ENCODE measurements at places on chromosomes 3 and 15.

DNA sequence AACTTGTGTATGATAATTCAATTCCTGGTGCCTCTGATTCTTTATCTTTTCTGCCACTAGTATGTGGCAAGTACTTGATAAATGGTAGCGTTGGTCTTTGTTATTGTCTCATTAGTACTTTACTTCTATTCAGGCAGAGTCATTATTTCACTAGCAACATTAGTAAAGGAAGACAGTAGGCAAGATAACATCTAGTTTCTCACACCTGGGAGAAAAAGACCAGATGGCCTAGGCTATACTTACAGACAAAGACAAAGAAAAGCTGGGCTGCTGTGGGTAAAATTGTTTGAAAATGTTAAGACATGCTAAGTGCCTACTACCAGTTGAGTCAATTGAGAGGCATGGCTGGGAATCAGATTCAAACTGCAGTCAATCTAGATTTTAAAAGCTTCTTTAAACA lies 198.7 kb upstream of the CMC1 start:
- no peak for DNase-seq

DNA sequence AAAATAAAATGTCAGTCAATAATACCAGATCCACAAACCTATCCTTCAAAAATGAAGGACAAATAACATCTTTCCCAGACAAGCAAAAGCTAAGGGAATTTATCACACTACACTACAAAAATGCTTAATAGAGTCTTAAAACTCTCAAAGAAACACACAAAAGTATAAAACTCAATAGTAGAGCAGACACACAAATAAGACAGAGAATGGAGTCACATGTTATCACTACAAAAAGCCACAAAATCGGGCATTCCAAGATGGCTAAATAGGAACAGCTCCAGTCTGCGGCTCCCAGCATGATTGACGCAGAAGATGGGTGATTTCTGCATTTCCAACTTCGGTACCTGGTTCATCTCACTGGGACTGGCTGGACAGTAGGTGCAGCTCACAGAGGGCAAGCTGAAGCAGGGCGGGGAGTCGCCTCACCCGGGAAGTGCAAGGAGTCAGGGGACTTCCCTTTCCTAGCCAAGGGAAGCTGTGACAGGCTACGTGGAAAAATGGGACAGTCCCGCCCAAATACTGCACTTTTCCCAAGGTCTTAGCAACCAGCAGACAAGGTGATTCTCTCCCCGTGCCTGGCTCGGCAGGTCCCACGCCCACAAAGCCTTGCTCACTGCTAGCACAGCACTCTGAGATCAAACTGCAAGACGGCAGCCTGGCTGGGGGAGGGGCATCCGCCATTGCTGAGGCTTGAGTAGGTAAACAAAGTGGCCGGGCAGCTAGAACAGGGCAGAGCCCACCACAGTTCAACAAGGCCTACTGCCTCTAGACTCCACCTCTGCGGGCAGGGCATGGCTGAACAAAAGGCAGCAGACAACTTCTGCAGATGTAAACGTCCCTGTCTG lies 46.3 kb downstream of the SENP7 start:
- no peak for DNase-seq

DNA sequence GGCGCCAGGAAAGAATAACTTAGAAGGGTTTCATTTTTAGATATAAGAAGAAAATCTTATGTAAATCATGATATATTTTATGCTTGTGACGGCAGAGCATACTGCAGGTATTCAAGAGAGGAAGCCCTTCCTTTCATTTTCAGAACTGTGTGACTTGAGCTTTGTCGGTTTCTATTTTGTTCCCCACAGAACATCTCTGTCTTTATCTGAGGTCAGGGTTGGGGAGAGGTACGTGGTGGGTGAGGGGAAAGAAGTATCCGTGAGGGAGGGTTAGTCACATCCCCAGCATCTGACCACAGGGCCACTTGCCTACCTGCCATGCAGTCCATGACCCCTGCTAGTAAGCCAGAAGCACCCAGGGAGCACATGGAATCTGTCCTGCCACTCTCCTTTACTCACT lies 126.5 kb downstream of the DGKG start:
- no peak for DNase-seq

DNA sequence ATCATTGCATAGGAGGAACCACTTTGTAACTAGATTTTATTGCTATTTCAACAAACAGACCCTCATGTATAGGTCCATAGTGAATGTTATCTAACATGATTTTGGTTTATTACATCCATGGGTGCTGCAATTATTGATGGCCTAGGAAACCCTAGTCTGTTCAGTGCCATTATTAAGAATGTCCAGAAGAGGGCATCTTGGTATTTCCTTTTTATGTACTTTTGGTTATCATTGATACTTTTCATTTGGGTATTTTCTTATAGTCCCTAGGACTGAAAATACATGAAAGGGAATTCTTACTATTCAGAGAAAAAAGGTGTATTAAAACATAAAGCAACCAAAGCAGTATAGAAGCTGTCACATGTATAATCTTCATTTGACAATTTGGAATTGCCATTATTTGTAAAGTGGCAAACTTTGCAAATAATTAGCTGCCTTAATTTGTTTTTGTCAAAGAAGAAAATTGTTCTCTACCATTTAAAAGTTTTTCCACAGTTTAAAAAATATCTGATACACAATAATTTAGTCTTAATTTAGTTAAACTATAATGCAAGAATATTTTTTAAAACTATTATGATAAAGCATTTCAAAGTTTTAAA lies 48.7 kb downstream of the CNOT10 start:
- DNase-seq: no peak

DNA sequence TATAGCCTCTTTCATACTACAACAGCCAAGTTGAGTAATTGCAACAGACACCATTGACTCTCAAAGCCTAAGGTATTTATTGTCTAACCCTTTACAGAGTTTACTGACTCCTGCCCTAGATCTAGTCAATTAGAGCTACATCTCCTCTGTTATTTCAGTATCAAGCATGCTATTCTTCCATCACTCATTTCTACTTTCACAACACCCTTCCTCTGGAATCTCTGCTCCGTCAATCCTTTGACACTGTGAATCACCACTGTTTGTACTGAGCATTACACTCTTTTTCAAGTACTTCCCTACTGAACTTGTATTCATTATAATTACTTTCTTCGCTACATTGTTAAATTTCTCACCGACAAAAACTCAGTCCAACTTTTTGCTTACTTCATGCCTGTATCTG lies 121.8 kb downstream of the ZNF609 start:
- DNase-seq: no peak

DNA sequence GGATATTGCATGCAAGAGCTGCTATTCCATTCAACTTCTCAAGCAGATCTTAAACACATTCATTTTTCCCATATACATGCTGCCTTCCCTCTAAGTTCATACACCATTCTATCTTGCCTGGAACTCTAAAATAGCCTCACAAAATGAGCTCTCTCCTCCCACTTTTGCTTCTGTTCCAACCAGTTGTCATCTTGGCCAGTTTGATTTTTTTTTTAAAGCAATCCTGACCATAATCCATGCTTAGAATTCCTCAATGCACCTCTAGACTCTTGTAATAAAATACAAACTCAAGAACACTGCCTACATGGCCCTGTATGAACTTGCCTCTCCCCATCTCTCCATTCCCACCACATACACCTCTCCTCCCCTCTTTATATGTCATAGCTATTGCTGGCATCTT lies 68.6 kb upstream of the NPHP3 start:
- no peak for DNase-seq

DNA sequence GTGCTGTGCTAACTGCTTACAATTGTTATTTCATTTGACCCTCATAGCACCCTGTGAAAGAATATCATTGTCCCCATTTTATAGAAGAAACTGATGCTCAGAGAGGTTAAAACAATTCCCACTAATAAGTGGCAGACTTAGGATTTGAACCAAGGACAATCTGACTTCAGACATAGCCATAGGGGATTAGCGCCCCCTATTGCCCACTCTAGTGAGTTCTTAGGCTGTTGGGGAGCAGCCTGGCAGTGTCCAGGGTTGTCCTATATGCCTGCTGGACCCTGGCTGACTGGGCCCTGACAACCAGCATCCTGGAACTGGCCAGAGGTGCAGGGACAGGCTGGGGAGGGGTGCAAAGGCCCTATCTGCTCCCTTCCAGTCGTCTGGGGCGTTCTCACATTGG lies 15.4 kb downstream of the DPH3 start:
- no peak for DNase-seq

DNA sequence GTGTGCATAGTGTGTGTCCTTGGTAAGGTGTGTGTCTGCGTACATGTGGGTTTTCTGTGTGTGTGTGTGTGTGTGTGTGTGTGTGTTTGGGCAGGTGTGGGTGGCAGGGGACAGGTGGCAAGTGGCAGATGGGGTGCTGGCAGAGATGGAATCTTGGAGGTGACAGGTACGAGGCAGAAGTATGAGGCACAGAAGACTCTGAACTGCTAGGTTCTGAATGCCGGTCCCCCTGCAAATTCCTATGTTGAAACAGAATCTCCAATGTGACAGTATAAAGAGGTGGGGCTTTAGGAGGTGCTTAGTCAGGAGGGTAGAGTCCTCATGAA lies 29.8 kb downstream of the SRPRB start:
- DNase-seq: no peak

GRCh38 chr3:186705882-186706780 lies 11.0 kb upstream of the KNG1 start:
- DNase-seq: peak; percentile 22

DNA sequence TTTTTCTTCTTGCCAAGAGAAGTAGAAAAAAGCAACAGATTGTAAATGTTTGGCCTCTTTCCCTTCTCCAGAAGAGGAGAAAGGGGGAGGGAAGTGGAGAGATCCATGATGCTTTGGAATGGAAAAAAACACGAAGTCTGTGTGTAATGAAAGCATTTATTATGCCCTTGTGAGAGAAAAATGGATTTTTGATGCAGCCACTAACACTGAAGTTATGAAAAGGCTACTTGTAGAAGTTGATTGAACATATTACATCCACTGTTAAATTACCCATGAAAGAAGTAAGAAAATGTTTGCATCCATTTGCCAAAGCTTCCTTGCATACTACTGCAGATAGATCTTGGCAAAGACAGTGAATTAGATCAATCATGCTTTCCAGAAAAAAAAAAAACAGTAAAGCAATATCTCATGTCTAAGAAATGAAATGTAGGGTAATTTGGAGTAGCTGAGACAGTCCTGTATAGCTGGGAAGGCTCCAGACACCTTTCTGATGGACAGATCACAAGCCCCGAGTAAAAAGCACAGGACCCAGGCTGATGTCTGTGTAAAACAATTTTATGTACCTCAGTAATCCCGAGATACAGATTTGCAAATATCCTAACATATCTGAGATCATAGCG lies 295.5 kb downstream of the PLOD2 start:
- DNase-seq: no peak

DNA sequence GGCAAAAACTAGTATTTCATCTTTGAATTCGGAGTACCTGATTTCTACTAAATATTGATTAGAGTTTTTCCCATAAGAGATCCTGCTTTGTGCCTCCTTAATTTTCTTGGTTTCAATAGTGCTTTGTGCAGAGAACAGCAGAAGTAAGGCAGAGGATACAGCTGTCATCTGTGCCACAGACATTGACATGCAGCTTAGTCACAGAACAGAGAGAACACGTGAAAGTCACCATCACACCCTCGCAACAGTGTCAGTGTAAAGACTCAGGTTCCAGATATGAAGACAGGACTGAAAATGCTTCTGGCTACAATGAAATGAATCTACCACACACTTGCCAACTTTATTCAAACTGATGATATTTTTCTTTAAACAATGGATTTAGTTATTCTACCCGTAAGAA lies 942.8 kb upstream of the CFAP20DC start:
- DNase-seq: no peak

- DNase-seq: no peak
Observed at GRCh38 chr3:23819599-23820360, 14.0 kb downstream of the UBE2E1 start.

GRCh38 chr3:32508711-32509110 lies 6.1 kb upstream of the CMTM6 start:
- no peak for DNase-seq

- no peak for DNase-seq
Observed at GRCh38 chr3:151044706-151045105, 40.8 kb upstream of the MED12L start.

- DNase-seq: no peak
Observed at GRCh38 chr15:85825118-85825517, 30.4 kb upstream of the KLHL25 start.

GRCh38 chr3:139304383-139304782 lies 39.4 kb upstream of the MRPS22 start:
- no peak for DNase-seq

DNA sequence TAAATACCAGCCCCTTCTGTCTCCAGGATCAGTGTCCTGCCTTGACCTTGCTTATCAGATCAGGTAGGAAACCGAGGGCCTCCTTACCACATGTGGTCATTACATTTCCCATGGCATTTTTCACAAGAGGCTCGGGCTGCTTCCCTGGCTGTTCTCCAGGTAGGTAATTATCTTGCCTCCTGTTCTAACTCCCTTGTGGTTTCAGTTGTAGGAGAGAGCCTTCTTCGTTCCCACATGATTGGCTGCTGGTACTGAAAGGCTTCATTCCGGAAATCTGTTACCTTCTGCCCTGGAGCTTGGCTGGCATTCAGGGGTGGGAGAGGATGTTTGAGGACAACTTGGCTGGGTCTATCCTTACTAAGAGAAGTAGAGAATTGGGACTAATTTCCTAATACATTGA lies 46.8 kb upstream of the RORA start:
- no peak for DNase-seq

DNA sequence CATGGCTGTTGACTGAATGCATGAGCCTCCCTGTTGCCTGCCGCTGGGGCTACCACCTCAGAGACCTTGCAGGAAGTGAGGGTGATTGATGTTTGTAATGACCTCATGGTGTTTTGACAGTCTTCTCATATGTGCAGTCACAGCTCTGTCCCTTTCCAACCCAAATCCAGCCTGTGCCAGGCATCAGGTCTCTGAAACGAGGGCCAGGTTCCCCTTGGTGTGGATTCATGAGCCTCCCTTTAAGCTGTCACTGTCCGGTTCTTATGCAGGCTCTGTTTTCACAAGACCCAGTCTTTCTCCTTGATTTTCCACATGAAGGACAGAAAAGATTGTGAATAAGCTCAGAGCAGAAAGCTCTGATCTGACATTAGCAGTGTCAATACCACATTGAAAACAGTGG lies 43.1 kb downstream of the CEMIP start:
- no peak for DNase-seq

GRCh38 chr3:100044369-100044768 lies 69.9 kb downstream of the FILIP1L start:
- DNase-seq: no peak

DNA sequence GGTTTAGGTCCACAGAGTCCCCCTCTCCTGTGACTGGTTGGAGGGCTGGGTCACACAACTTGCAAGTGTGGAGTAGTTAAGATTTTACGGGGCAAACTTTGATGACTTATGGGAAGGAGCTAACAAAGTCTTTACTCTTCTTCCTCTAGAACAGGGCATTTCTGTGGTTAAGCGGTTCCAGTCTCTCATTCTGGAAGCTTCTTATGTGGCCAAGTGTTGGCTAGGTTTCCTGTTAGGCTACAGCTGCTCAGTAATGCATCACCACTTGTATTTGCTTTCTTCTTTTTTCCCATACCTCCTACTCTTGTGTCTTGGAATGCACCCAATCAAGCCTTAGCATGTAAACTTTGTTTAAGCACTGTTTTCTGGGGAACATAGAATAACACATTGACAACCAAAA lies 100.6 kb upstream of the PLAAT1 start:
- no peak for DNase-seq

- DNase-seq: no peak
Observed at GRCh38 chr3:185175370-185175987, 22.6 kb upstream of the C3orf70 start.

GRCh38 chr15:90020021-90020735 lies 19.1 kb downstream of the ZNF710 start:
- no peak for DNase-seq

- no peak for DNase-seq
Observed at GRCh38 chr3:59153648-59154047, 103.8 kb upstream of the CFAP20DC start.
